ENCODE measurements at places on chromosomes 1 and 21.

GRCh38 chr1:67729872-67730271 is 44.9 kb downstream of the GADD45A start:
- DNase-seq: no peak

DNA sequence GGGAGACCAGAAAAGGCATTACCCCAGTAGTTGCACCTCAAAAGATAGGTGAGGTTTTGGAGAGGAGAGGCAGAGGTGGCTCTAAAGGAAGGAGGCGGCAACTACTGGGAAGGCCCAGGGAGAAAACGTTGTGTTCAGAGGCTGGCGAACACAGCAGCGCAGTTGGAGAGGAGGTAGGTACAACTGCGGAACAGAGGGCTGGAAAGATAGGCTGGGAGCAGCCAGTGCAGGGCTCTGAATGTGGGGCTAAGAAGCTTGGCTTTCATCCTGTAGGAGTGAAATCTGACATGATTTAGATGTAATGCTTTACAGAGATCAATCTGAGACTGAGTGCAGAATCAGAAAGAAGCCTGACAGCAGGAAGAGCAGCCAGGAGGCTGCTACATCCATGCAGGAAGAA is 13.0 kb downstream of the RIMS3 start:
- DNase-seq: no peak

DNA sequence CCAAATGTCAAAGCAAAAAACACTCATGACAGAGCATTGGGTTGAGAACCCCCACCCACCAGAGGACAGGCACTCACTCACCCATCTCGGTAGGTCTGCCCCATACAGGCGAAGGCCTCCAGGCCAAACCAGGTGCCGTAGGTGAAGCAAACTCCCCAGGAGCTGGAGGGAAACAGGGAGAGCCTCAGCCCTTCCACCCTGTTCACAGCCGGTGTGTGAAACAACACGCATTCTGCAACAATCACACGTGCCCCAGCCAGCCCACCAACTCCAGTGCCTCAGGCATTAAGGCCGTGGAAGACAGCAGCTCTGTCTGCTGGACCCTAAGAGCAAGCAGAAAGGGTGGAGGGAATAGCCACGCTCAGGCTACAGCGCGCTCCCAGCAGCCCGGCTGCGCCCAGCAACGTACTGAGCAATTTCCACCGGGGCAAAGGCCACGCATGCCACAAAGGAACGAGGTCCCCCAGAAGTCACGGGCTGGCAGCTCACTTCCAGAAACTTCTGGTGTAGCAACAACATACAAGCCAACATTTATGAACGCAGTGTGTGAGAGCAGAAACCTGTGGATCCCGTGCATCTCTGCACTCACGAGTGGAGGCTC is 11.4 kb upstream of the SPATC1L start:
- DNase-seq: no peak

DNA sequence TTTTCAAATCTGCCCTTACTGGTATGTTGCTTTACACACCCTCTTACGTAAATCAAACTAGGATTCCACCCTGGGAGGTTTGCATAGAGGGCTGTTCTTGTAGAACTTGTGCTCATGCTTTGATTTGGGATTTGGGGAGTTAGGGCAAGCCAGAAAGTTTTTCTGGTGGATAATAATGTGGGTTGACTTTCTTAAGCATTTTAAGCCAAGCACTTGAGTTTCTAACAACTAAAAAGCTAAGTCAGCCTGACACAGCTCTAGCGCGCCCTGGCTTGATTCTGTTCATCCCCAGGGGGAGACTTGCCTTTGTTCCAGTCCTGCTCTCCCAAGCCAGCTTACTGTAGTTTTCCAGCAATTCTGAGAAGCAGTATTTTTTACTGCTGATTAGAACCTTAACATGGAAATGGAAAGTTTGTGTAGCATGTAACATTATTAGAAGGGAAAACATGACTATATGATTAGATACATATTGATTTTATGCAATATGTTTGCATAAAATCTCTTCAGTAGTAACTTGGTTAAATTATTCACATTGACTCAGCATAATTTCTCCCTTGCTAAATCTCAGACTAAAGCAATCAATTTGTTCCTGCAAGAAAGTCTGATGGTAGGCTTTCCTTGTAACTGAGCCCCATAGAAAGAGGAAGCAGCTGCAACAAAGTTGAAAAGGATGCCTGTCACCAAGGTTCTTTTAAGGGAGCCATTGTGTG is 11.0 kb upstream of the PGD start:
- DNase-seq: no peak

DNA sequence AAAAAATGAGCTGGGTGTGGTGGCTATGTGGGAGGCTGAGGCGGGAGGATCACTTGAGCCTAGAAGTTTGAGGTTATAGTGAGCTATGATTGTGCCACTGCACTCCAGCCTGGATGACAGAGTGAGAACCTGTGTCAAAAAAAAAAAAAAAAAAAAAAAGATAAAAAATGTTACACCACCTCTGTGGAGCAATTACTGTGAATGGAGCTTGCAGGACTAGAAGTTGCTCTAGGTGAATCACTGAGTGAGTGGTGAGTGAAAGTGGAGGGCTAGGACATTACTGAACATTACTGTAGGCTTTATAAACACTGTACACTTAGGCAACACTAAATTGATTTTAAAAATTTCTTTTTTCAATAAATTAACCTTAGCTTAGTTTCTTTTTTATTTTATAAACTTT is 21.9 kb downstream of the TLCD4 start:
- DNase-seq: no peak

GRCh38 chr21:45261093-45261492 is 26.6 kb downstream of the POFUT2 start:
- no peak for DNase-seq
